Stimulated activated CD4-positive, alpha-beta T cell treated with anti-CD3 and anti-CD28 coated beads, Interleukin-2, amount 100 ng/mL, for 48 hours (primary cell): ENCODE measurements at places on chromosomes 5 and 9.

DNA sequence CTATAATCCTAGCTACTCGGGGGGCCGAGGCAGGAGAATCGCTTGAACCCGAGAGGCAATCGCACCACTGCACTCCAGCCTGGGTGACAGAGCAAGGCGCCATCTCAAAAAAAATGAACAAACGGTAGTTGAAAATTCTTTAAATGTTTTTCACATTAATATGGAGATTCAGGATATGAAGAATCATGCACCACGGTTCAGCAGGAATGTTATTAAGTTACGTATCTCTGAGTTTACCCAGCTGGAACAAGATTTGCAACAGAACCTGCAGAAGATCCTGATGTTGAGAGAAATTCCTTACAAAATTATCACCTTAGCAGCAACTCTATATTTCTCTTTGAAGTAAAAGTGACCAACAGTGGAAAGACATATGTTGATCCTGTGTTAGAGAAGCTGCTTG, 10.0 kb downstream of the PCDHGA12 start:
- no peak for DNase-seq

- no peak for DNase-seq
These were observed 50.4 kb upstream of the PRR16 start for GRCh38 chr5:120413686-120414085.

GRCh38 chr5:164504141-164504772, 998.8 kb downstream of the MAT2B start:
- peak; percentile 3 for DNase-seq

DNA sequence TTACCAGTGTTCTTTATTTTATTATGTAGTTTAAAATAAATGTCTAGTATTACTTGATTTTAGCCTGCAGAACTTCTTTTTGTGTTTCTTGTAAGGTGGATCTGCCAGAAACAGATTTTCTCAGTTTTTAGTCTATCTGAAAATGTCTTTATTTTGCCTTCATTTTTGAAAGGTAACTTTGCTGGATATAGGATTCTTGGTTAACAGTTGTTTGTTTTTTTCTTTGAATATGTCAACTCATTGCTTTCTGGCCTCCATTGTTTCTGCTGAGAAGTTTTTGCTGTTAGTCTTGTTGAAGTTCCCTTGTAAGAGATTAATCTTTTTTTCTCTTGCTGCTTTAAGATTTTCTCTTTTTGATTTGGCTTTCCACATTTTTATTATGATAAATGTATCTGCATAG, 75.5 kb downstream of the MTREX start:
- DNase-seq = no peak

DNA sequence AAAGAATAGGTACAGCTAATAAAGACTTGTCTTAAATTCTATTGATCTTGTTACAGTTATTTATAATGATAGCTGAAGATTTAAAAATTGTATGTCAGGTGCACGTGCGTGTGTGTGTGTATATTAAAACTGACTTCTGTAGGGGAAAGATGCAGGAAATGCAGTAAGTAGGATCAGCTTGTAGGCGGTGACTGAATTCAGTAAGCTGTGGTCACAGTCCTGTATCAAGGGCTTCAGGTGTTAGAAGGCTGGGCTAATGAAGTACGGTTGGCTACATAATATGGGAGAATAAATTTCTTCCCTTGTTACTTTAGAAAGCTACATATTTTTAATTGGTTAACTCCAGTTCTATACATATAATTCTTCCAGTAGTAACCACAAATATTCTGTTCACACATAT, 54.2 kb downstream of the LNPEP start:
- DNase-seq = no peak

- DNase-seq = no peak
These were observed 220.6 kb upstream of the EDIL3 start for GRCh38 chr5:84605241-84605640.

GRCh38 chr5:108818613-108819272, 71.0 kb downstream of the FER start:
- DNase-seq = no peak

DNA sequence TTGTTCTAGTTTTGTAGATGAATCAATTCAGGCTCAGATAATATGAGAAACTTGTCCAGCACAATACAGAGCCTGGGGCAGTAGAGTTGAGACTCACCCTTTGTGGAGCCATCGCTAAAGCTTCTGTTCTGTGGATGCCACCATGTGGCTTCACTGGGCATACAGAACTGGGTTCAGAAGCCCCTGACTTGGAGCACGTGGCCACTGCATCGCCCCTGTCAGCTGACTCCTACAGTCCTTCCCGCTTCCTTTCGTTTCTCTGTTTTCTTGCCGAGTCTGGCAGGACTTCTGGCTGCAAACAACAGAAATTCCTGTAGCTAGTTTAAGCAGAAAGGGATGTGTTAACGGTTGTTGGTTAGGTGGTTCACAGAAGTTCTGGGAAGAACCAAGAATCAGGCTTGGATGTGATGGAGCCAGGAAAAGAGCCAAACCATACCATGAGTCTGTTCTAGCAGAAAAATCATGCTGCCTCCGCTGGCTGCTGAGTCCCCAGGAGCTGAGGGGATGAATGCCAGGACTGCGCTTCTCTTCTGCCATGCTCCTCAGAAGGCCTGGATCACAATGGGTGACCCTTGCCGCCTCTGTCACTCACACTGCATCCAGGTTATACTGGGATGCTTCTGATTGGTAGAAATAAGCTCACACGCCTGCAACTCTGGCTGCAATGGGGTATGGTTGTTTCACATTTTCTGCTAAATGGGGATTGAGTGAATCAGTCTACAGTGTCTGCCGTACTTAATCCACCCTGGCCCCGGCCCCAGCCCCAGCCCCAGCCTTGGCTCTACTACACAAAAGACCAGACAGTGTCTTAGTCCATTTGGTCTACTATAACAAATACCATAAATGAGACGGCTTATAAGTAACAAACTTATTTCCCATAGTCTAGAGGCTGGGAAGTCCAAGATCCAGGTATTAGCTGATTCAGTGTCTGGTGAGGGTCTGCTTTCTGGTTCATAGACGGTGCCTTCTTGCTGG, 262.5 kb downstream of the GOLPH3 start:
- no peak for DNase-seq

DNA sequence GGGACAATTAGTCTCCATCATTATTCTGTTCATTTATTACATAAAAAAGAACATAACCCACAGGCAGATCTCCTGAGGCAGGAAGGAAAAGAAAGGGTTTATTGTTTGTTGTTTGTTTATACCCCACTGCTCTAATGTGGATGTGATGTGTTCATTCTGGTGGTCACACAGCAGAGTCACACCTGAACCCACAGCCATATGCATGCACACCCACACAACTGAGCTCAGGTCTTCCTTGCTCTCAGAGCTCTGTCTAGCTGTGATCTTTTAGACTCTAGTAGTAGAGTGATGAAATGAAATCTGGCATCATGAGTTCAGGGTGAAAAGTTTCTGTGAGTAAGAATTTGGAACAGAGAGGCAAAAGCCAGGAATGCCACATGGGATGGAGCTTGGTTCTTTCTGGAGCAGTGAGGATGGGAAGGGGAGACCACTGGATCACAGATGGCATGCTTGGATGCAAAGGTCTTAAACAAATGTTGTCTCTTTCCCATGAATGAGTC, 227.0 kb downstream of the PAPPA start:
- no peak for DNase-seq

GRCh38 chr5:107463731-107464130, 207.0 kb downstream of the EFNA5 start:
- DNase-seq = no peak

GRCh38 chr9:27124151-27124550, 15.1 kb downstream of the TEK start:
- DNase-seq = no peak

DNA sequence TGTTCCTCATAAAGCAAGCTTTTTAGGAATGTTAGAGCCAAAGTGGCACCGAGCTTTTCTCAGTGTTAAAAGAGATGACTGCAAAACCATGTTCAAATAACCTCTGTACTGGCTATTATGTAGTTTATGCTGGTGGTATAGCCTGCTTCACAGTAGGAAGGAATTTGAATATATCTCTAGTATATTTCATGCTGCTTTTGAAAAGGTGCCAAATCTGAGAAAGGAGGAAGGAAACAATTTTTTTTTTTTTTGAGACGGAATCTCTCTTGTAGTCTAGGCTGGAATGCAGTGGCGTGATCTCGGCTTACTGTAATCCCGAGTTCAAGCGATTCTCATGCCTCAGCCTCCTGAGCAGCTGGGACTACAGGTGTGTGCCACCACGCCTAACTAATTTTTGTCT, 13.5 kb downstream of the CREBRF start:
- no peak for DNase-seq

GRCh38 chr5:43523662-43524072, 8.7 kb upstream of the C5orf34 start:
- no peak for DNase-seq

GRCh38 chr5:6703806-6704205, 9.4 kb upstream of the TENT4A start:
- DNase-seq = no peak

DNA sequence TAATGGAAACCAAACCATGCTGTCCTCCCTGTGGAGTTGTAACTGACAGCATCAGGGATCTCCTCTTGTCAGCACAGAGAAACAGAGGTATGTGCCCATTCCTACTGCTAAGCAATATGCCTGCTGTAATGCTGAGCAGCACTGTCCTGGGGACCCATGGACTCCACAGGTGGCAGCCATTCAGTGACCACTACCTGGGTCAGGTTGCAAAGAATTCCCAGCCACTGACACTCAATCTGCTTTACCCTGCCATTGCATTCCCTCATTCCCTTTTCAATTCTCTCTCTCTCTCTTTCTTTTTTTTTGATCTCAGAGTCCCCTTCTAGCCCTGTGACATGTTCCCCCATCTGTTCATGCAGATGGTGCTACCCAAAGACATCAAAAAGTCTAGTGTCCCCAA, 104.1 kb downstream of the GABRB2 start:
- no peak for DNase-seq

DNA sequence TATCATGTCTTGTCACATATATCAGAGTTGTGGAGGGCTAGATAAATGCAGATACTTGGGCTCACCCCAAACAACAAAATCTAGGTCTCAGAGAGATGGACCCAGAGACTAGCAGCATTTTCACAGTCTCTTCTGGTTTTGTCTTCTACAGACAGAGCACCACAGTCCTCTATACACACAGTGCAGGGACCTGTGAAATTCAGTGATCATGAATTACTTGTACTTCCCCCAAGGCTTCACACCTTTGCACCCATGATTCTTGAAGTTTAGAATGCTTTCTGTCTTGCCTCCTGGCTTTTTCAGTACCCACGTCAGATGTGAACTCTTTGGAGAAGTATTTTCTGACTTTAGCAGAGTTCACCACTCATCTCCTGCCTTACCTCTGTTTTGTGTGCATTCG, 371.5 kb upstream of the PRR16 start:
- DNase-seq = no peak

- DNase-seq = no peak
These were observed 38.2 kb downstream of the HAVCR1 start for GRCh38 chr5:157020511-157021222.

GRCh38 chr9:134641173-134641989, at the start of gene COL5A1:
TSS of gene COL5A1 (plus strand) at chr9:134641803. CDS start at chr9:134642188, 385 bp downstream.
- peak; percentile 27 for DNase-seq

- DNase-seq = no peak
These were observed 7.3 kb downstream of the CRHBP start for GRCh38 chr5:76960004-76960625.

- DNase-seq = no peak
These were observed 46.4 kb upstream of the CEP78 start for GRCh38 chr9:78189461-78189860.

DNA sequence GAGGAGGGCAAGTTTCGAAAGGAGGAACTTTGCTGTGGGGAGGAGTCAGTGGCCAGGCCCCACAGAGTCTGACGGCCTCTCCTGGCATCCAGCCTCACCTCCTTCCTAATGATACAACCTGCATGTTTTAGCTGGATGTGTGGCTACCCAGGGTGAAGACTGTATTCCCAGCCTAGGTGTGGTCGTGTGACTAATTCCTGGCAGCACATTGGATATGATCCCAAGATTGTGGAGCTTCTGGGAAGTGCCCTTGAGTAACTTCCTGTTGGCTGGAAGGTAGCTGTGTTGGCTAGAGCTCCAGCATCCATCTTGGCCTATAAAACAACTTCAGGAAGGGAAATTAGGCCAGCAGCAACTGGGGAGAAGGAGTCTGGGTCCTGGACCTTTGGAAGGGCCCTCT, 19.0 kb upstream of the LPCAT1 start:
- DNase-seq = no peak

- DNase-seq = no peak
These were observed 55.5 kb downstream of the PRRC1 start for GRCh38 chr5:127572930-127573329.

GRCh38 chr9:95305770-95306492, 11.6 kb downstream of the FANCC start:
- DNase-seq = no peak

DNA sequence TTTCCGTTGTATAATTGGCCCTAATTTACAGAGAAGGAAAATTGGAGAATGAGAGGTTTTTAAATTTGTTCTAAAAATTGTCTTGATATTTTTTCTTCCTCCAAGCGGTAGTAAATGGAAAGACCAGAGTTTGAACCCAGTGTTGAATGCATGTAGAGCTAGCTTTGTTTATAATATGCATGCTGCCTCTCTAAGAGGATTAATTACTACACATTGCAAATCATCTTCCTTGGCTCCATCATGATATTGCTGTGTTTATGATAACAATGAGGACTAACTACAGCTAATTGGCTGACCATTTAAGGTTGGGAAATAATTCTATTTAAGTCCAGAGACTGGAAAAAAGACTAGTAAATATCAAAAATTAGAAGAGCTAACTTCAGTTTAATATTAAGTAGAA, 338.5 kb downstream of the PLK2 start:
- no peak for DNase-seq

DNA sequence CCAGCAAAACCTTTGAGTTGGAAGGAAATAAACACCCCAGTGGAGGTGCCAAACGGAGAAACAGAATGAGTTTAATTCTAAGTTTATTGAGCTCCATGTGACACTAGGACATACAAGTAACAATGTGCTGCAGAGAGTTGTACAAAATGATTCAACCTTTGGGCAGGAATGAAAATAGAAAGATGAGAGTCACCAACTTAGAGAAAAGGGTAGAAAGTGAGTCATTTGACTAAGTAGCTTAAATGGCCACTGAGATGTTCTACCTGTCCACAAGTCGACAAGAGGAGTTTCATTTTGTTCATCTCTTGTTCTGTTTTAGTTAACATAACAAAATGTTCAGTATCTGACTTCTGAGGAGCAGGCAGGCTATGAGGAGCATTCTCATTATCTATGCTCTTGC, 284.7 kb downstream of the NR2F1-AS1 start:
- DNase-seq = no peak

- no peak for DNase-seq
These were observed 20.7 kb upstream of the ROPN1L start for GRCh38 chr5:10420932-10421331.

DNA sequence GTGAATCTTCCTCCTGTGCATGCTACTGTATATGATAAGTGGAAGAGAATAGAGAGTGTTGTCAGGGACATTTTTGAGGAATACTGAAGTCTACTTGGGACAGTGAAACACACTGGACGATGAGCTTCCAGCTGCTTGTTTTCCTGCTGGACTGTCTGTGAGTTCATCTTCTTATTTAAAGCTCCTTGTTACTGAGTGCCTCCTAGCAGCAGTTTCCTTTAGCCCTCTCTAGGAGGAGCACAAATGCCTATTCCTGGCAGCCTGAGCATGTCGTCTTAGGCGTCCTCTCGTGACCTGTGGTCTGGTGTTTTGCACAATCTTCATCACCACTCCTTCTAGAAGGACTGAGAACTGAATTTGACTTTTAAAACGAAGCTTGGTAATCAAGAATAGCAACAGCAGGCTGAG, 43.8 kb downstream of the ANKRD33B start:
- no peak for DNase-seq

GRCh38 chr5:143124593-143124992, 278.9 kb downstream of the NR3C1 start:
- no peak for DNase-seq

GRCh38 chr9:71854811-71855210, 56.2 kb downstream of the ABHD17B start:
- no peak for DNase-seq

- DNase-seq = no peak
These were observed 23.9 kb upstream of the SMAD5 start for GRCh38 chr5:136108766-136109165.
